Pancreas (tissue), 10 donors: ENCODE measurements at places on chromosomes 6 and 20. TPM values are rescaled to one million over a fixed set of nuclear protein-coding genes. Genes with fewer than 3 reads are reported as not detected.

- DNase-seq: no peak
Observed at GRCh38 chr6:103085801-103086200, 1692.3 kb downstream of the GRIK2 start.

GRCh38 chr6:116793224-116793623, 27.7 kb upstream of the FAM162B start:
- DNase-seq: no peak

GRCh38 chr6:158262755-158263154, 49.5 kb upstream of the TULP4 start:
- no peak for DNase-seq

DNA sequence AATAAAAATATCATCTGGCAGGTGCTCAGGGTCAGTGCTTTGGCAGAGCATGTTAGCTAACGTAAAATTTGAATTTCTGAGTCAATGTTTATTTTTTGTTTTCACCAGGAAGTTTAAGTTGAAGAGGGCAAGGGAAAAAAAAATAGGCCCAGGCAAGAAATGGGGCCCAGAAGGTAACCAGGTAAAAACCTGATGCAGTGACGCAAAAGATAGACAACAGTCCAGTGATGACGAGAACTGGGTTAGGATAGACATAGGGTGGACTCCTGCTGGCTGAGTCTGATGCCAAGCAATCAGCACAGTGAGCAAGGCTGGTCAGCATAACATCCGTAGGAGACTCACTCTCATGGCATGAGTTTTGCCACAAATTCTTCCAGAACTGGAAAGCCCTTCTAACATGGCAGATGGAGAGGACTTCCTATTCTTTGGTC, 42.2 kb downstream of the ZHX3 start:
- peak; percentile 28 for DNase-seq

Gene THEMIS
- total RNA-seq: 0.31 TPM
